Fibroblast of lung (primary cell): ENCODE measurements at places on chromosomes 5 and 9. TPM values are rescaled to one million over a fixed set of nuclear protein-coding genes. Genes with fewer than 3 reads are reported as not detected.

Gene DTWD2
- 4.8 and 5.4 TPM in 2 replicates for total RNA-seq

Gene AFAP1L1
- total RNA-seq = 7.1 and 9.5 TPM in 2 replicates

Gene CCL27
- 0.26 TPM in 1 of 2 replicates, not detected in the other for total RNA-seq

Gene PRSS3
- total RNA-seq = 0.26 and 0.33 TPM in 2 replicates

Gene PCDHGB2
- 3.1 and 4.6 TPM in 2 replicates for total RNA-seq

DNA sequence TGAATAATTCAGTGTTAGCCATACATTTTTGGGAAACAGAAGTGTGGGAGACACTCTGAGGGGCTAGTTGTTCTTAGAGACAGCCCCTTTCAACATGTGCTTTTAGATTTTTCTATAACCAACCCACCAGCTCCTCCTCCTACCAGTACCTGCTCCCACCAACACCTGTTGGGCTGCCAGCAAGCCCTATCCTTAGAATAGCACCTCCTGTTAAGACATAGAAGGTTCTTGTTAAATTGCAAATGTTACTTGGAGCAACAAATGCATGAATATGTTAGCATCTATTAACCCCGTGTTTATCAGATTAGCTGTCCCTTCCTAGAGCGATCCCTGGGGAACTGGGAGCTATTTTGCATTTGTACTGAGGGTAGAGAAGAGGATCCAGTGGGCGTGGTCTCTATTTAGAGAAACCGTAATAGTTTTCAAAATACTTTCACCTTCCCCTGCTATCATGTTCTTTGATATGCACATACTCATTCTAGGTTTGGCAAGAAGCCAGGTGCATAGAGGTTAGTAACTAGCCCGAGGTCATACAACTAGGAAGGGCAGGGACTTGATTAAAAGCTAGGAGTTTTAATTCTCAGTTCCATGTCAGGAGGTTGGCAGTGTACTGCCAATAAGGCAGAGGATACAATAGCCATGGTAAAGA, 334.4 kb downstream of the KCTD16 start:
- H3K27ac ChIP-seq = no peak overlapping the region
- H3K4me3 ChIP-seq = no peak overlapping the region
- H3K4me1 ChIP-seq = no peaks in the 10 kb centered on the region

- no peaks in the 10 kb centered on the region for H3K27me3 ChIP-seq
- H3K27ac ChIP-seq = no peak overlapping the region
- H3K36me3 ChIP-seq = no peaks in the 10 kb centered on the region
- DNase-seq = no peak
- H3K4me1 ChIP-seq = no peaks in the 10 kb centered on the region
Observed at GRCh38 chr5:169152946-169153345, 148.0 kb downstream of the SLIT3 start.

DNA sequence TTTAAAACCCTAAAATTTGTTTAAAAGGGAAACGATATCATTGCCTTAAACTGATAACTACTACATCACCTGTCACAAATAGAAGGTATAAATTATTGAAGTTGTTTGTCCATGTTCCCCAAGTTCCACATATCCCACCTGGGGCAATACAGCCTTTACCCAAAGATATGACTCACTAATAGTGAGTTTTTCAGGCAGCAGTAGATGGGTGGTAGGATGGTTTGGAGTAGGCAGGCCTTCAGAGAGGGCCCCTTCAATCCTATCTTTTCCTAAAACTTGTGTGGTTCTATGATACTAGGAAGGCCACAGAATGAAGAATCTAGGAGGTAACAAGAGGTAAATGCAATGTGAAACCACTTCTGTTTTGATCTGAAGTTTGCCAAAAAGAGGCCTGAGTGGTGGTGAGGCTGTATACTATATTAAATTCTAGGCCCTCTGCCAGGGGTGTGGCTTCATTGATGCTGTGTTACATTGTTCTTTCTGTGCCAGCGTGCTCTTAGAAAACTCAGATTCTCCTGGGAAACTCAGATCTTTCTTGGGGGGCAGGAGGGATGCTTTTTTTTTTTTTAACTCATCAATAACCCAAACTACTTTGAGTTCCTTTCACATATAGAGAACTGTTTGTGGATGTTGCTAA, 7.2 kb downstream of the CYSTM1 start:
- H3K4me3 ChIP-seq = no peak overlapping the region
- no peaks in the 10 kb centered on the region for H3K36me3 ChIP-seq
- peak overlapping the region; percentile 30 for H3K27ac ChIP-seq
- no peaks in the 10 kb centered on the region for H3K27me3 ChIP-seq

GRCh38 chr9:82939451-82939850, 123.5 kb downstream of the RASEF start:
- H3K4me3 ChIP-seq = no peak overlapping the region
- H3K27me3 ChIP-seq = no peaks in the 10 kb centered on the region
- H3K36me3 ChIP-seq = no peaks in the 10 kb centered on the region
- no peaks in the 10 kb centered on the region for H3K4me1 ChIP-seq
- H3K27ac ChIP-seq = no peak overlapping the region

DNA sequence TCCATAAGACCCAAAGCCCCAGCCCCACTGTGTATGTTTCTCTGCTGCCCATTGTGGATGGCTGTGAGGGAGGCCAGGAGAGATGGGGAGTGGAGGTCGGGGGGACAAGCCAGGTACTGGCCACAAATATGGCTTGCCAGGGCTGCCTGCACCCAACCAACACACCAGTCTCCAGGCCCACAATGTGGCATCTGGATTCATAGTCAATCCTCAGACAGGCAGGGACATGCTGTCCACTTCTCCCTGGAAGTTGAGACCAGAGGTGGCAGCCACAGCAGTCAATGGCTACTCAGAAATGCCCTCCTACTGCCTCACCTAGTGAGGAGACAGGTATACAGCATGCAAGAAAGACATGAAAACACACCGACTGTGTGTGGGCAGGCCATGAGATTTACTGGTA, 61.2 kb upstream of the SLC25A51 start:
- peak overlapping the region; percentile 95 for H3K27ac ChIP-seq
- H3K4me1 ChIP-seq = peaks cover 36% of the 10 kb centered on the region
- H3K4me3 ChIP-seq = no peak overlapping the region
- no peaks in the 10 kb centered on the region for H3K27me3 ChIP-seq
- no peak for DNase-seq
- H3K36me3 ChIP-seq = peaks cover 4% of the 10 kb centered on the region

GRCh38 chr5:121695307-121695706, 156.4 kb upstream of the FTMT start:
- no peak overlapping the region for H3K27ac ChIP-seq
- no peaks in the 10 kb centered on the region for H3K4me1 ChIP-seq
- no peaks in the 10 kb centered on the region for H3K27me3 ChIP-seq
- DNase-seq = no peak
- H3K36me3 ChIP-seq = no peaks in the 10 kb centered on the region

DNA sequence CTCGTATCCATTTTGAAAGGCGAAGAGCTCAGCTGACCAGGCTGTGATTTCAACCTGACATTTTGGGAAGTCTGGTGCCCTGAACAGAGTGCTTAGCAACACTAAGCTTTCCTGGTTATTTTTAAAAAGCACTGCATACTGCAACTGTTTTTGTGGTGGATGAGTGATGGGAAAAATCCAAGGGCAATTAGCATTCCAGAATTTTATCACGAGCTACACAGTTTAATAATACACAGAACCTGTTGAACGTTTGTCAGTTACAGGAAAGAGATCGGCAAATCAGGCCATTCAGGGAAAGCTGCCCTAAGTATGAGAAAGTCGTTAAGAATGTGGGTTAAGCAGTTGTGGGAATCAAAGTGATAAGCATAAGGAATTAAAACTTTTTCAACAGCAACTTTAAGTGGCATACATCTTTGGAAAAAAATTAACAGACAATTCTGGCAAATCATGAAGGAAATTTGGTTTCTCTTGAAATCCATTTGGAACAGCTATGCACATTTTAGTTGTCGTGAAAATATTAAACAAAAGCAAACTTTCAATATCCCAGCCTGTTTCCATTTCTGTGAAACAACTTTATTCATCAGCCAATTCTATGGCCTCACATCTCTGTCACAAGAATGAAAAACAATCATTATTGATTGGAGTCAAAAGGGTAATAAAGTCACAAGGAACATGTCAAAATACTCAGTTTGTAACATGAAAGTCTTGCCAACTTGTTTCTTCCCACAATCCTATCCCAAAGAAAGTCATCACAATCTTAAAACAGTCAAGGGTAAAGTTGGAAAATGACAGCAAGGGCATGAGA, 25.7 kb downstream of the PUM3 start:
- DNase-seq = peak; percentile 95
- no peaks in the 10 kb centered on the region for H3K27me3 ChIP-seq
- H3K4me1 ChIP-seq = peaks cover 17% of the 10 kb centered on the region

- H3K27ac ChIP-seq = no peak overlapping the region
- no peak for DNase-seq
- H3K27me3 ChIP-seq = no peaks in the 10 kb centered on the region
- H3K4me3 ChIP-seq = no peak overlapping the region
- H3K36me3 ChIP-seq = no peaks in the 10 kb centered on the region
- no peaks in the 10 kb centered on the region for H3K4me1 ChIP-seq
Observed at GRCh38 chr5:7683753-7684152, 167.2 kb downstream of the CFAP90 start.

- no peaks in the 10 kb centered on the region for H3K4me1 ChIP-seq
- H3K27me3 ChIP-seq = no peaks in the 10 kb centered on the region
- H3K36me3 ChIP-seq = no peaks in the 10 kb centered on the region
Observed at GRCh38 chr5:50580506-50580905, 85.9 kb upstream of the PARP8 start.

DNA sequence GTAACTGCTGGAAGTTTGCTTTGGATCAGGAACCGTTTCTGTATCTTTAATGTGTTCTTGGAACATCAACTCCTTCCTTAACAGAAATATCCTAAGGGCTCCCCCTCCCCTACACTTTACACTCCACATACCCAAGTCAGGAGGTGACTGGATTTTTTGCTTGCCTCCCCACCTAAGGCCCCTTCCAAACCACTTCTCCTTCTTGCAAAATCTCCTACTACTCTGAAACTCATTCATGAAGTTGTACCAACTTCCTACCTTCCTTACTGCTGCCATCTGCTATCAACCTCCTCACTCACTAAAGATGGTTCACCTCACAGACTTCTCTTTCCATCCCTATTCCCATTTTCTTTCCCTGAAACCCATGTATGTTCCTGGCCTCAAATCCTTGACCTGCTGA, 16.1 kb downstream of the TXN start:
- DNase-seq = no peak
- peaks cover 1% of the 10 kb centered on the region for H3K36me3 ChIP-seq
- H3K4me1 ChIP-seq = no peaks in the 10 kb centered on the region

DNA sequence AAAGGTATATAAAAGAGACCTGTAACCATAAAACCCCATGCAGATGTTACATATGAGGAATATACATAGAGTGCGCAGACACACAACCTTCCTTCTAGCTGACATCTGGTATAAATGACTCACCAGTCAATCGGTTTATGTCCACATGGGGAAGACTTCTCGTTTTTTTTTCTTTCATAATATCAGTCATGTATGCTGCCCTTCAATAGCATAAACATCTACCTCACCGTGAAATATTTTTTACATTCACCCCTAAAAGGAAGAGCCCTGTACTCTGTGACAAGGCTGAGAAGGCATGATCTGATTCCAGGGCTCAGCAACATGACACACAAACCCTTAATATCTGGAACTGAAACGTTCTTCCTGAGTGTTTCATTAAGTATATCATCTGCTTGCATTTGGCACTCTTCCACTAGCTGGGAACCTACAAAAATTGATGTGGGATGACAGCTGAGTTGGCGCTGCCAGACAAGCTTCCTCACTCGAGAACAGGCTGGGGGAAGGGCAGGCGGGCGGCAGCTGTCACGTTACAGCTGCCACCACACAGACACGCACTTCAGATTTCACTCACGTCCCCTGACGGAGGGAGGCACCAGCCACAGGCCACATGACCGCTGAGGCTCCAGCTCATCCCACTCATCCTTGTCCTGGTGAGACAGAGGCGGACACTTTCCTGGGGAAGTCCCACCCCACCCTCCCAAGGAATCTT, 74.2 kb downstream of the SHB start:
- peaks cover 35% of the 10 kb centered on the region for H3K4me1 ChIP-seq
- DNase-seq = peak; percentile 75
- H3K4me3 ChIP-seq = peak overlapping the region; percentile 18
- peaks cover 2% of the 10 kb centered on the region for H3K36me3 ChIP-seq
- H3K27ac ChIP-seq = peak overlapping the region; percentile 90
- no peaks in the 10 kb centered on the region for H3K27me3 ChIP-seq
